ENCODE measurements at places on chromosomes 1 and 21.
A peak's percentile ranks its signal among the peaks of the same experiment; 100 is the strongest.

DNA sequence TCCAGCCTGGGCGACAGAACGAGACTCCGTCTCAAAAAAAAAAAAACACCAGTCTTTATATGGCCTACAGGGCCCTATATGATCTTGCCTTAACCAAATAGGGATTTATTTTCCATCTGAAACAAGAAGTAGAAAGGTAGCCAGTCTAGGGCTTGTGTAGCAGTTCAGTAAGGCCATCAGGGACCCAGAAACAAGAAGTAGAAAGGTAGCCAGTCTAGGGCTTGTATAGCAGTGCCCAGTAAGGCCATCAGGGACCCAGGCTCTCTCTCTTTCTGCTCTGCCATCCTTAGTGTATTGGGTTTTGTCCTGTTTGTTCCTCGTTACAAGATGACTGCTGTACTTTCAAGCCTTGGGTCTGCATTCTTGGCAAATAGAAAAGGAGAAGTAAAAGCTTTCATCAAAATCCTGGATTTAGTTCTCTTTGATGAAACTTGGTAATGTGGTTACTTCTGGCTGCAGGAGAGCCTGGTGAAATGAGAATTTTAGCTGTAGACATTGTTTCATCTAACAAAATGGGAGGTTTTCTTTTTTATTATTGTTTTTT lies 46.1 kb downstream of the PKN2 start:
- DNase-seq, result no peak

- DNase-seq, result no peak
Measured at GRCh38 chr1:154786804-154787570, 83.1 kb downstream of the KCNN3 start.

DNA sequence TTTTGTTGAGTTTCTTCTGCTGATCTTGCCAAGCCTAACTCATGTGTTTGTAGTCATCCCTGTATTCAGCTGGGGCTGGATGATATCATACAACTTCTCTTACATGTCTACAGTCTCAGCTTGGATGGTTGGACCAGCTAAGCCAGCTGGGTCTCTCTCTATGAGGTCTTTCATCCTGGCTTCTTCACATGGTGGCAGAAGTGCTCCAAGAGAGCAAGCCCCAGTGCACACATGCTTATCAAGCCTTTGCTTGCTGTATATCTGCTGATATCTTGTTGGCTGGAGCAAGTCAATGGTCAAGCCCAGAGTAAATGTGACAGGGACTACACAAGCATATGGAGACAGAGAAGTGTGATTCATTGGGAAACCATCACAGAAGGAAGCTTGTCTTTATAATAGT lies 29.2 kb upstream of the SLC44A5 start:
- DNase-seq, result no peak

DNA sequence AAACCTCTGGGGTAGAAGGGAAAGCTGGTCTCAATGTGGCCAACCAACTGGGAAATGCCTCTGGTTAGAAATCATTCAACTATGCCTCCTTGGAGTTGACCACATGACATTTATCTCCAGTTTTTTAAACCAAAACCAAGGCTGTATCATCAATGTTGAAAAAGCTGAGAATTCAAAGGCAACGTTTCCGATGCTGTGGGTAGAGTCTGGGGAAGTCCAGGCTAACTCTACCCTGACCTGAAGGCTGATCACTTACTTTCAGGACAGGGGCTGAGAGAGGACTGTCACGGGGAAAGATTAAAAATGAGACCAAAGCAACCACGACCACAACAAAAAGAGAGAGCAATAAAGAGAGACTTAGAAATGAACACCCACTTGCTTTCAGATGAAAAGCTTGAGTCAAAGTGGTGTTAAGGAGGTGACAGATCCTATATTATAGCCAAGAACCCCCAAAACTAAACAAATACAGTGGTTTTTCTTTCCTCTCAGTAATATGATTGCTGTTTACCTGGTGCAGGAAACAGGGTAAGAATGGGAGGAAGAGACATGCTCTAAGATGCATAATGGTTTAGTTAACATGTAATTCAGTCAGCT lies 90.8 kb upstream of the TNFSF4 start:
- no peak for DNase-seq

GRCh38 chr1:6538956-6539355 lies 15.4 kb downstream of the NOL9 start:
- DNase-seq, result peak; percentile 52

DNA sequence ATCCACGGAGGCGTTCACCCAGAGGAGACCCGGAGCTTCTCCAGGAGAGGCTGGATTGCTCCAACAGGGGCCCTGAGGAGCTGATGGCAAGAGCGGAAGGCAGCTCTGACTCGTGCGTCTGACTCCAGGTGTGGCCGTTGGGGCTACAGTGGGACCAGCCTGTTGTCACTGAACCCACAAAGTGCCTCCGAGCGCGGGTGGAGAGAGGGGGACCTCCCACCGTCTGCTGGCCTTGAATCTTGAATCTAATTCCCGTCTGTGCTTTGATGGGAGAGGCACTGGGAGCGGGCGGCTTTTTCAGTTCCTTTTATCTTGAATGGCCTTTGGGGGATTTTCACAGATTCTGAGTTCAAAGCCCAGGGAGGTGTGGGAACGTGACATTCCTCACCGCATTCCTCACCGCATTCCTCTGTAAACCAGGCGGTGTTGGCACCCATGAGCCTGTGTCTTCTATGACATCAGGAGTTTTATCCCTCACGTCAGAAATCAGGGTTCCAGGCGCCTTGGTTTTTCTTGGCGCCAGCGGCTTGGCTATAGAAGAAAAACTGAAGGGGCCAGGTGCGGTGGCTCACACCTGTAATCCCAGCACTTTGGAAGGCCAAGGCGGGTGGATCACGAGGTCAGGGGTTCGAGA lies 39.2 kb upstream of the COL18A1 start:
- DNase-seq, result peak; percentile 70

GRCh38 chr21:18614303-18614702 lies 210.7 kb upstream of the TMPRSS15 start:
- DNase-seq, result no peak

- DNase-seq, result peak; percentile 88
Measured at GRCh38 chr1:65395887-65396612, 24.4 kb upstream of the LEPR start.

- DNase-seq, result peak; percentile 29
Measured at GRCh38 chr1:203069030-203069747, 16.6 kb downstream of the MYOG start.

DNA sequence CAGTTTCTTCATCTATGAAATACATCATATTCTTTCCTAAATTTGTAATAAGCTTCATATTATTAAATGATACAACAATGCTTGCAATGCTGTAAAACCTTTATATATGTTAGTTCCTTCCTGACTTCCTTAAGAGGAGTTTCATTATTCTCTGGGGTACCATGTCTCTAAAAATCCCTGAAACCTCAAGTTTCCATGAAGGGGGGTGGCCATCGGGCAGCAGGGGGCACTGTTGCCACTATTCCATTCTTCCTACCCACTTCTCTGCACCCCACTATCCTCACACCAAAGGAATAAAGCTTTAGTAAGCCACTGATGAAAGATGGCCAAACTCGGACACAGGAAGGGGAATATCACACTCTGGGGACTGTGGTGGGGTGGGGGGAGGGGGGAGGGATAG lies 9.0 kb upstream of the DMRTB1 start:
- no peak for DNase-seq

DNA sequence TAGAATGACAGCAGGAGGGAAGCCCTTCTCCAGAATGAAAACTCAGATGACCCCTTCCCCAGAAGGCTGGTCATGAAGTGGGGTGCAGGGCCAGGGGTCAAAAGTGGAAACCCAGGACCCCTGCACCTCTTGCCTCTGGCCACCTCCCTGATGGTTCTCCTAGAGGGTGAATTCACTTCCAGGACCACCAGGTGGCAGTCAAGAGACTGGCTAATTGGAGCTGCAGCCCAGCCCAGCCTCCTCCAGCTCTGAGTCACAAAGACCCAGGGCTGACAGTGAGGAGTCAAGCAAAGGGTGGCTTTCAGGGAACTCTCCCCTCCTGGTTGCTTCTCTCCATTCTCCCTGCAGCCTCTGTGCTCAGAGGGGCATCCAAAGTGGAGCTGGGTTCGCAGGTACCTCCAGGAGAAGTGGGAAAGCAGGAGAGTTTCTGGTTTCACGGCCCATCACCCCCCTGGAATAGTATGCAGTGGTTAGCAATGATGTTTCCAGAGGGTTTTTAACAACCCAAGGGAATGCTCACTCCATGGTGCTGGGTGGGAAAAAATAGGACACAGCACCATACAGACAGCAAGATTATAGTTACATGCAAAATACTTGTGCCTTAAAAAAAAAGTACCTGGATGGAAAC lies 6.1 kb upstream of the EPHB2 start:
- DNase-seq, result peak; percentile 80

DNA sequence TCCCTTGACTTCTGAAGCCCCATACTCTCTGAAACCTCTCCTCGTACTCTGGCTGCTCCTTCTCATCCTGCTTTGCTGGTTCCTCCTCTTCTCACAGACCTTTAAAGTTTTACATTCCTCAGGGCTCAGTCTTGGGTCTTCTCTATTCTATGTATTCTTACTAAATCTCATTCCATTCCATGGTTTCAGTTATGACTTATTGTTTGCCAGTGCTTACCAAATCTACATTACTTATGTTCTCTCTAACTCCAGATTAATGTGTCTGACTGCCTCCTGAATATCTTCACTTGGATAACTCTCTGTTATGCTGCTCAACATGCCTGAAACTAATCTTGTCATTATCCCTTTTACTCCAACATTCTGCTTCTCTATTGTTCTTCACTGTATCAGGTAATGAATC lies 5.4 kb upstream of the SLC35D1 start:
- peak; percentile 58 for DNase-seq

DNA sequence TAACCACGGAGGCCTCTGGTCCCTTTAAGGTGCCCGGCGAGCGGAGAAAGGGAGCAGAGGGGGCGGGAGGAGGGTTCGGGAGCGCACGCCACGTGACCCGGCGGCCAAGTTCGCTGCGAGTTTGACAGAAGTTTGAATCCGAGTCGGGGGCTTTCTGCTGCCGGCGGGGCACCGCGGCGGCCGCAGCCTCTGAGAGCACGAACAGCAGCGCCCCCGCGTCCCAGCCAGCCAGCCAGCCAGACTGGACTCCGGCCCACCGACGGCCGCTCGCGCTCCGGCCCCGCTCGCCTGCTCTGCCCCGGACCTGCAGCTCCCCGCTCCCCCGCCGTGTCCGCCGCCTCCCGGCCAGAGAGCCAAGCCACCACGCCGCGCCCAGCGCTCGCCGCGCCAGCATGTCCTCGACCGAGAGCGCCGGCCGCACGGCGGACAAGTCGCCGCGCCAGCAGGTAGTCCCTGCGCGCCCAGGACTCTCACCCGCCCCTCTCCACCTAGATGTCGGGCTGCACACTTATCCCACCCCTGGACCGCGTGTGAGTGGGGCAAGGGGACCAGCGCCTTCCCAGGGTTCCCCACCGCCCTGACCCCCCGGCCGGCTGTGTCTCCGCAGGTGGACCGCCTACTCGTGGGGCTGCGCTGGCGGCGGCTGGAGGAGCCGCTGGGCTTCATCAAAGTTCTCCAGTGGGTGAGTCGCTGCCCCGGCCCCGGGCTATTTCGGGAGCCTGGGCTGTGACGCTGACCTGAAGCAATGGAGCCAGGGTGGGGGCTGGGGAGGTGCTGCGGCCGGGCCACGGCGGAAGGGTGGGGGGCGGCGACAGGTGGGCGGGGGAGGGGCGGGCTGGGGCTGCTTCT lies at the start of gene SYPL2:
Gene SYPL2 (plus strand): TSS at position 95 of the 849 bp plus-strand sequence. CDS start 298 bp downstream, at position 393.
- DNase-seq, result no peak

DNA sequence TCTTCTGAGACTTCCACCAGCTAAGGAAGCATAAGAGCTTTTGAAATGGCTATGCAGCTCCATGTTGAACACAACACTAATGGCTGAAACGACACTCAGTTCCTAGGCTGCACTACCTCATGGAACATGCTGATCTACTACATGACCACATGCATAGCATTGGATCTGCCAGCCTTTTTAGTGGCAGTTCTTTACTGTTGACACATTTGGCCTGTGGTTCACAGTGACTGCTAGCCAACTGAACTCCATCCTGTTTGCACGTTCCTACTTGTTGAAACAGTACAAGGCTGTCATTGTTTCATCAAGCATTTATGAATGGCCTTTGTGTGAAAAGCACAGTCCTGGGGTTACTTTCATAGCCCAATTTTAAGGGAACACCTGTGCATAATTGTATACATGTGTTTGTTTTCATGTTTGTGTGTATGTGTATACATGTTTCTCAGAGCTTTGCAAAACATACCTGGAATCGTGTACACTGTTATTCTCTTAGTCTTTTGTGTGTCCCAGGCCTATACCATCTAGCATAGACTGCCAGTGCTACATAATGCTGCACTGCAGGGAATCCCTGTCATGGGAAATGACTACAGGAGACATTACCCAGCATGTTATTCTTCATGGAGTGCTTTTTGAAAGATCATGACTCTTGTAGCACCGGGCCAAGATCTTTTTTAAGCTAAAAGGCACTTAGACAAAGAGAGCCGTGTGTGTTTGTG lies 179.6 kb upstream of the ESRRG start:
- peak; percentile 77 for DNase-seq

DNA sequence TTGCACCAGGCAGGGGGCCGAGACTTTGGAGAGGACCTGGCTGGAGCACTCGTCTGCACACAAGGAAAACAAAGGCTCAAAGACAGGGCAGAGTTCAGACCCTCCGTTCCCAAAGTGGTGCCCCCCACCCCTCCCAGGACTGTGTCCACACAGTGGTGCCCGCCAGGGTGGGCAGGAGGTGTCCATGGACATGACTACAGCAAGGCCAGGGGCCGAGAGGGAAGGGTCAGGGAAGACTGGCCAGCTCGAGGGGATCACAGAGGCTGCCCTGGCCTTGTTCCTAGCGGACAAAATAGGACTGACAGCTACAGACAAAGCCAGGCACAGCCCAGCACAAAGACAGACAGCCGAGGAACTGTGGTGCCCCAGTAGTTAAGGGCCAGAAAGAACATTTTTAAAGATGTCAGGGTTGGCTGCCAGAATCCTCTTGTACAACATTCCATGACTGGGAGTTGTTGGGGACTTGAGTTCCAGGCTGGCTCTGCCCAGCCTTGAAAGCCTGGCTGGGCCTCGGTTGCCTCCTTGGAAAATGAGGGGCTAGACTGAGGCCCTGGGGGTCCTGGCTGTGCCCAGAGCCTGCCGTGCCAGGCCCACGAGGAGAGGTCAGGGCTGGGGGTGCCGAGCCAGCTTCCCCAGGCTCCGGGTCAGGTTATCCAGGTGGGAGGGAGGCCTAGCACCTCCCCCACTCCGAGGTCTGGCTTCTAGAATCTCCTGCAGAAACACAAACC lies 63.7 kb downstream of the SLX9 start:
- DNase-seq, result peak; percentile 31

- DNase-seq, result no peak
Measured at GRCh38 chr1:8782001-8782620, 35.3 kb downstream of the RERE start.
